ENCODE measurements at places on chromosomes 5 and 9.

DNA sequence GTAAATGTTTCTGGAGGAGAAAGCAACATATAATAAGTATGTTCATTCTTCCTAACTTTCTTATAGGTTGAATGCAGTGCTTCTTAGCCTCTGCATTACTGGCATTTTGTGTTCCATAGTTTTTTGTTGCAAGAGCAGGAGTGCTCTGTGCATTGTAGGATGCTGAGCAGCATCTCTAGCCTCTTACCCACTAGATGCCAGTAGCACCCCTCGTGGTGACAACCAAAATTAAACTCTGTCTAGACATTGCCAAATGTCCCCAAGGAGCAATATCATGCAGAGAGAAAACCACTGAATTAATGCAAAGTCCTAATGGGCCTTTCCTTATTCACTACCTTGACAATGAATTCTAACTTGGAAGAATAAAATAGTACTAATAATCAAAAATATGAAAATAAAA lies 147.0 kb downstream of the GLIS3 start:
- DNase-seq = no peak

GRCh38 chr5:1965925-1966324 lies 83.2 kb upstream of the IRX4 start:
- no peak for DNase-seq

DNA sequence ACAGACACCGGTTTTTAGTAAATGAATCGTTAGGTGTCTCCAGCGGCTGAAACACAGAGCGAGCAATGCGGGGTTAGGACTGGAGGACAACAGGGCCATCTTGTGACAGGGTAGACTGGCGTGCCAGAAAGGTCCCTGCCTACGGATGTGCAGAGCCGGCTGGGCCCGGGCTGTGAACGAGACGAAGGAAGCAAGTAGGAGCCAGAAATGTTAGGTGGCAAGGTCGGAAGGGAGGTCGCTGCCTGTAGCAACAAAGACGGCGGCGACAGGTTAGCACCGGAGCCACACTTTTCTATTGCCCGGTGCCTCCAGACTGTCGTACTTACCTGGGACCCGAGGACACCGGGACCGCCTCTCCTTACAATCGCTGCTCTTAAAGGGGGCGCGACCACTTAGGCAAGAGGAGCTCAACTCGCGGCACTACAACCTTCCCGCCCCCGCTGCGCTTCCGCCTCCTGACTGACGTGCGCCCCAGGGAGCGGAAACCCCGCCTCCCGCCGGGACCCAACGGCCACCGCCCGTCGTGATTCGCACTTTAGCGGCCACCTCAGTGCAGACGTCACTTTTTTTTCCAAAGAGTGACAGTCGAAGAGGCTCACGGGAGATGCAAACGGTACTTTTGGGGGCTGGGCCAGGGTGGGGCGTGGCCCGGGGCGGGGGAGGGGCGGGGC lies at the start of gene INIP:
TSS of gene INIP (minus strand) at position 457 of the 671 bp plus-strand sequence. CDS start 1,632 bp downstream, outside the sequence.
- peak; percentile 96 for DNase-seq

DNA sequence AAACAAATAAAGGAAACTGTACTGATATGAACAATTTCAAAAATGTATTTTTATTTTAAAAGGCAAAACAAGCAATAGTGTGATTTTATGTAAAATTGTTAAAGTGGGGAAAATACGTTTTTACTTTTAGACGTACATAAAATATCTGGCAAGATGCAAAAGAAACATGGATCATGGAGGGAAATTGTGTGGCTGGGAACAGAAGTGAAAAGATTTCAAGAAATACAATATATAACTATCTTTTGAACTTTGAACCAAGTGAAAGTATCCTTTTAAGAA lies 1.5 kb upstream of the ZNF367 start:
- no peak for DNase-seq

DNA sequence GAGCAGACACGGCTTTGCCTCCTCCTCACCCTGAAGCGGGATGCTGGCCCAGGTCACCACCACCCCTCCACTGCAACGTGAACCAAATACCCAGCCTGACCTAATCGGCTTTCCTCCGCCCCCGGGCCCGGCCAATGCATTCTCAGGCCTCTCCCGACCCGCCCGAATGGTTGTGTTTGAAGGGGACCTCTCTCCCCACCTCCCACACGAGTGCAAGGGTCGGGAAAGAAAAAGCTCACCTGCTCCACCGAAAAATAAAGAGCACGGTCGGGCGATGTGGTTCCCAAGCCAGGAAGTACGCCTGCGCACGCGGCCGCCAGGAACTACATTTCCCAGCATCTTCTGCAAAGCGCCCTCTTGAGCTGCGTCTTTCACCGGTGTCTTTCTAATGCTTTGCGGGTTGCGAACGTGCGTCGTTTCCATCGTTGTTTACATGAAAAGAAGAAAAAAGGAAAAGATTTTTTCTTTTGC lies at the start of gene ZNF883:
TSS of gene ZNF883 (minus strand) at position 282 of the 471 bp plus-strand sequence.
- DNase-seq = peak; percentile 1

- no peak for DNase-seq
Observed at GRCh38 chr5:33824516-33825195, 67.1 kb downstream of the ADAMTS12 start.

DNA sequence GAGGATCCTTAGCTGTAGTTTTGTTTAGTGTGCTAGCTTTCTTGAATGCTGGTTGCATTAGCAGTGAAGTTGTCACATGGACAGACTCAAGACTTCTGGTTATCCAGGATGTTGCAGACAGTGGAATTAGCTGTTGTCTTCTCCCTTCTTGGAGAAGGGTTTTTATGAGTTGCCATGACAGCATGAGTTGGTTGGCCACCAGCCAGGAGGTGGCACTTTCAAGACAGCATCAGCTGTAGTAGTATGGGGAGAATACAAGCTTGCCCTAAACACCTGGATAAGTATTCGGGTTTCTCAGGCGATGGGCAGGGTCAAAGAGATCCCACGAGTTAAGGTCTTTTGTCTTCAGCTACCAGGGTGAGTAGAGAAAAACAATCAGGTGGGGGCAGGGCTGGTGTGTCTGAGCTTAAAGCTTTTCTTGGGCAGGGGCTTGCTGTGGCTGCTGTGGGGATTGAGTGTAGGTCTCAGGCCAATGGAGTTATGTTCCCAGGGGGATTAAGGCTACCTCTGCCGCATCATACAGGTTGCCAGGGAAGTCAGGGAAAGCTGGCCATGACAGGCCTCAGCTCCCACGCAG lies 7.7 kb upstream of the C5orf47 start:
- DNase-seq = no peak

- DNase-seq = no peak
Observed at GRCh38 chr9:297104-297972, 82.7 kb downstream of the DOCK8 start.

- DNase-seq = no peak
Observed at GRCh38 chr5:125251703-125252102, 505.3 kb upstream of the ZNF608 start.

DNA sequence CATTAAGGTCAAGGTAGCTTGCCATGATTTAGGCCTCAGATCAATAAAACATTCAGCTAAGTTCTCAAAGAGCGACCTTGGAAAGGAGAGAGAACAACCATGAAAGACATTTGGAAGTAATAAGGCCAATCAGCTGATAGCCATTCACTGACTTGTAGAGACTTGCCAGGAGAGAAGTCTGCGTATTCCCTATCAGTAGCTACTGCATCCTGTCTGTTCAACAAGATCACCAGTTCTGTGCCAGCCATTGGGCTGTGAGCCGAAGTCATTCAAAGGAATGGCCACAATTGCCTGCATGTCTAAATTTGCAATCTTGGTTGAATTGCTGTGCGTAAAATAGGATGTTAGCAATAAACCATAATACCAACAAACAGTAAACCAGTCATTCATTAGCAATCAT lies 219.8 kb downstream of the FBXL7 start:
- DNase-seq = no peak

DNA sequence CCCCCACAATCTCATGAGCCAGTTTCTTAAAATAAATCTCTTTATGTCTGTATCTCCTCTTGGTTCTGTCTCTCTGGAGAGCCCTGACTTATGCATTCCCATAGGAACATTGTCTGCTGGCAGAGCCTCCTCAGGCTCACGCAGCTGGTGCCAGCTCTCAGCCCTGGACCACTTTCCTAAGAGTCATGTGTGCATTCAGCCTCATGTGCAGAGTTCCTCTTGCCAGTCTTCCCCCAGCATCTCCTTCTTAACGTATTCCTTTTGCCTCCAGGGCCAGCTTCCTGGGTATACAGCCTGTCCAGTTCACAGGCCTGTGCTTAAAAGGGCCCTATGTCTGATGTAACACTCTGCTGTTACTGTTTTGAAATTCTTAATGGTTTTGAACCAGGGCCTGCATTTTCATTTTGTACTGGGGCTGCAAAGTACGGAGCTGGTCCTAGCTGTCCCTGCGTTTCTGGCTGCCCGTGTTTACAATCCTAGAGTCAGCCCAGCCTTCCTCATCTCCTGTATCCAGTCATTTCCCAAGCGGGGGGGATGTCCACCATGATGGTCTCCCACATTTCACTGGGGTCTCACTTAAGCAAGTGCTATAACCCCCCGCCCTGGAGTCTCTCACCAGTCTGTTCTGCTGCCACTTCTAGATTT lies 18.1 kb downstream of the ANKRD33B start:
- DNase-seq = no peak

- no peak for DNase-seq
Observed at GRCh38 chr5:1521671-1522600, 1.8 kb downstream of the LPCAT1 start.

DNA sequence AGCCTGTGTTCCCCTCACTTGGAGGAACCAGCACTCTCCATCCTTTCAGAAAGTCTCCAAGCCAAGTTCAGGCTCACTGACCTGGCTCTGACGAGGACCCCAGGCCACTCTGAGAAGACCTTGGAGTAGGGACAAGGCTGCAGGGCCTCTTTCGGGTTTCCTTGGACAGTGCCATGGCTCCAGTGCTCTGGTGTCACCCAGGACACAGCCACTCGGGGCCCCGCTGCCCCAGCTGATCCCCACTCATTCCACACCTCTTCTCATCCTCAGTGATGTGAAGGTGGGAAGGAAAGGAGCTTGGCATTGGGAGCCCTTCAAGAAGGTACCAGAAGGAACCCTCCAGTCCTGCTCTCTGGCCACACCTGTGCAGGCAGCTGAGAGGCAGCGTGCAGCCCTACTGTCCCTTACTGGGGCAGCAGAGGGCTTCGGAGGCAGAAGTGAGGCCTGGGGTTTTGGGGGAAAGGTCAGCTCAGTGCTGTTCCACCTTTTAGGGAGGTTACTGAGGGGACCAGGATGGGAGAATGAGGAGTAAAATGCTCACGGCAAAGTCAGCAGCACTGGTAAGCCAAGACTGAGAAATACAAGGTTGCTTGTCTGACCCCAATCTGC lies 4.7 kb upstream of the NUP214 start:
- DNase-seq = no peak
